ENCODE measurements at places on chromosomes 12 and 14. TPM values are rescaled to one million over a fixed set of nuclear protein-coding genes. Genes with fewer than 3 reads are reported as not detected.

Gene BHLHE41
- 1.5 TPM for total RNA-seq

Gene YARS2
- 48.1 TPM for total RNA-seq

- DNase-seq, result no peak
Measured at GRCh38 chr12:29739279-29739991, 44.3 kb downstream of the TMTC1 start.

Gene MYBPC1
- total RNA-seq, result not detected

Gene MSRB3
- 9.9 TPM for total RNA-seq

DNA sequence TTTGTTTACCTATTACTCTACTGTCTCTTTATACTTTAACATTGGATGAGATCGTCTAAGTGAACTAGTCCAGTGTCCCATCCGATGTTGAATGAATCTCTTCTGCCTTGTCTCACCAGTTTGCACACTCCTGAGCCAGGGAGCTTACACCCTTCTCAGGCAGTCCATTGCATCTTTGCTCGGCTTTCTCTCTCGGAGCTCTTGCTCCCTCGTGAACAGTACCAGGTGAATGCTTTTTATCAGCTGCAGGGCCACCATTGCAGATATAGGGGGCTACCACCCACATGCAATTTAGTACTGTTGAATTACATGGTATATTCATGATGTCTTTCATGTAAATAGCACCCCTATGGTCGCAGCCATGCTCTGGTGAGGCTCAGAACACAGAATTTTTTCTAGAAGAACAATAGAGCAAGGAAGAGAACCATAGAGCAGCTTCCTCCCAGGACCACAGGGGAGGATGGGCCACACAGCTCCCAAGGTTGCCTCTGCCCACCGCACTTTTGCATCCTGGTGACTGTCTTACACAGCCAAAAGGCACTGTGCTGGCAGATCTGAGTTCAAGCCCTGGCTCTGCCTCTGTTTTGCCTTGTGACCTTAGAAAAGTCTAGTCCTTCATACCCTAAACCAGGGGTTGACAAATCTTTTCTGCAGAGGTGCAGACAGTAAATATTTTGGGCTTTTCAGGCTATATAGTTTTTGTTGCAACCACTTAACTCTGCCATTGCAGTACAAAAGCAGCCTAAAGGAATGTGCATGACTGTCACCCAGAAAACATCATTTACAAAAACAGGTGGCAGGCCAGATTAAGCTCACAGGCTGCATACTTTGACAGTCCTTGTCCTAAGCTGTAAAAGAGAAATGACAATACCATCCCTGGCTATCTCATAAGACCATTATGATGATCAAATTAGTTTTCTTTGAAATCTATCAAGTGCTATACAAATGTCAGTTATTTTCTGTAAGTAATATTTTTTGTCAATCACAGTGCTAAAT lies 35.4 kb downstream of the PLEKHG7 start:
- DNase-seq, result no peak
